Activated T-cell treated with anti-CD3 and anti-CD28 coated beads, Interleukin-2, amount 50 U/mL, for 72 hours (primary cell): ENCODE measurements at places on chromosomes 2 and 18. TPM values are rescaled to one million over a fixed set of nuclear protein-coding genes. Genes with fewer than 3 reads are reported as not detected.

DNA sequence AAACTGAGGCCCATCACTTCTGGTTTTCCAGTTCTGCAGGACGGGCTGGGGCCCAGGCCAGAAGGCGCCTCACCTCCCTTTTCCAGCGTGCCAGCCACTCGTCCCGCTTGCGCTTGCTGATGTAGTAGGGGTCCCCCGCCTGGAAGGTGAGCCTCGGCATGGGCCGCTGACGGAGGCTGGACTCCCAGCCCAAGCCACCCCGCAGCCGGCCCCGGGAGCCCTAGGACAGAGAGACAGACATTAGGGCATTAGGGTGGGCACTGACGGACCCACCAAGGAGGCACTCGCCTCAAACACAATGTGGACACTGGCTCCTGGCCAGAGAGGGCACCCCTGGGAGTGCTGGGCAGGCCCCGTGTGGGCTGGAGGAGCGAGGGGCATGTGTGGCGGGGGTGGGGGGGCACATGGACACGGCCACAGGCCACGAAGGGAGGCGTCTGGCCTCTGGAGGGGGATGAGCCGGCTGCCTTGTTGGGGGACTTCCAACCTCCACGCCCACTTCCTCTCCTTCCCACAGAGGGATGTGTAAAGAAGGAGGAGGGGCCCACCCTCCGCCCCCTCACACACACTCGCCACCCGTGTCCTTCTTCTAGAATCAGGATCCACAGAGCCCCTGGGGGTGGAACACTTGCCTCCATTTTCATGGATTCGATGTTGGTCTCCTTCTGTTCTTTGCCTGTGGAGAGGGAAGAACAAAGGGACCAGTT is 66.7 kb downstream of the DNMT3A start:
- peak; percentile 76 for DNase-seq

GRCh38 chr2:29644949-29645348 is 276.4 kb downstream of the ALK start:
- DNase-seq = no peak

DNA sequence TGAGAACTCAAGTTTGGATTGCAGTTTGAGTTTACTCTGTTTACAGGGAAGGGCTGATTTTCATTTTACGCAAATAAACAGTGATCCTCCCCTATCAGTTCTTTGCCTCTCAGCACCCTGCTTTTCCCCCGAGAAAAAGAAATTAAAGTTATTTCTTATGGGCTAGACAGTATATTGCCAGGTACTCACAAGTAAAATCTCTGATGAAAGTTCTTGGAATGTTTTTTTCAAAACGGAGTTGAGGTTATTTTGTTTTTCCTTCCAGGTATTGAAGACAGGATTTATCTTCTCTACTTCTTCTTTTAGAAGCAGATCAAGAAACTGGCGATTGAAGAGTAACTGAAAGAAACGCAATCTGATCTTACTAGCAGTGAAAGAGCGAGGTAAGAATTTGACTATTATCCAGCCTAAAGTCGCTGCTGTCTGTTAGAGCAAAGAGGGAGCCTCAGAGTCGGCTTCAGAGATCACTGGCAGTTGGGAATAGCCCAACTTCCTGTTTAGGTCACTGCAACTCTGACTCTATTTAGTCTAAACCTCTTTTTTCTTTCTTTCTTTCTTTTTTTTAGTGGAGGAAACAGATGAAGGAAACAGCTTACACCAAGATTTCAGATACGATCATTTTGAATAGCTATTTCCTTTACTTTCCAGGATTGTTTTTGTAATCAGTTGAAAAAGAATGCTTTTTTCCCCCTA is at the start of gene TFPI:
Gene TFPI, minus strand, starts transcription at position 425 of the 693 bp plus-strand sequence. CDS start 50,667 bp downstream, outside the sequence.
- no peak for DNase-seq

DNA sequence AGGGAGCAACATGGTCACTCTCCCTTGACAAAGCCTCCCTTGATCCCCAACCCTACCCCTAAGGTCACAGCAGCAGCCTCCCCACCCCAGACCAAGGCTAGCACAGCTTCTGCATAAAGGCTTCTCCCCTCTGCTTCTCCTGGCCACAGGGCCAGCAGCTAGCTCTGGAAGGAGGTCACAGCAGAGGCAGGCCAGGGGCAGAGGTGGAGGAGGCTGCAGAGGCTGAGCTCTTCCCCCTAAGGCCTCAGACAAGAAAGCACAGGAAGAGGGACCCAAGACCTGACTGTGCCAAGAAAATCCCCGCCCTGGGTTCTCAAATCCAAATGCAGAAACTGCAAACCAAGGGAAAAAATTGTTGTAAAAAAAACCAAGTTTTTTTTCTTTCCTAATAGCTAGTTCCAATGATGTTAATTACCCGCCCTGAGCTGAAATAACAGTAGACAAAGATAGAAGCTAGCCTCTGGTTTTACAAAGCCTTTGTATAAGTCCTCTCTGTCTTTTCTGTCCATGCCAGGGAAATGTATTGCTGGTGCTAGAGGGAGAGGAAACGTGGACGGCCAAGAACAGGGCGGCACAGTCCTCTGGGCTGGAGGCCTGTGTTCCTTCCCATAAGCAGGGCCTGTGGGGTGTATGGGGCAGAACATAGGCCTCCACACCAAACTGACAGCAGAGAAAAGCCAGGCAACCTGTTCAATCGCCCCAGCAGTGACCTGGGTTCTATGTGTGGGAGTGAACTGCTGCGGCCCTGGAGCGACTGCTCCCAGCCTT is 79.5 kb downstream of the POLR1A start:
- no peak for DNase-seq

DNA sequence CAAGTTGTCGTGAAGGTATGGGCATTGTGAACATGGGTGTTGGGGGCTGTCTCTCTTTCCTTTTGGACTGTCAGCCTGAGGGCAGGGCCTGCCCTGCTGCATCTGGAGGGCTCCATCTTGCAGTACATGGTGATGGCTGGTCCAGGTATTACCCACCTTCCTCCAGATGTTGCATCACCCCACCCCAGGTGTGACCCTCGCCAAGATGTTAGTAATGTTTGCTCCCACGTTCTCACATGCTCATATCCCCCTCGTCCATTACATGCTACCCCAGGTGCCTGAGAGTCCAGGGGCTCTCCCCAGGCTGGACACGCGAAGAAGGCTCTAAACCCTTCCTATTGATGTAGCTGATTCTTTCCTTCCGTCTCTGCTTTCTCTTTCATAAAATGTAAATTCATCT is 13.9 kb downstream of the ZAP70 start:
- DNase-seq = no peak

The GKN1 gene
- not detected for total RNA-seq

The TRMT61B gene
- 18.5 TPM for total RNA-seq

The CNRIP1 gene
- total RNA-seq = not detected

The HOXD13 gene
- total RNA-seq = not detected
